ENCODE measurements at places on chromosomes 6 and 20.

DNA sequence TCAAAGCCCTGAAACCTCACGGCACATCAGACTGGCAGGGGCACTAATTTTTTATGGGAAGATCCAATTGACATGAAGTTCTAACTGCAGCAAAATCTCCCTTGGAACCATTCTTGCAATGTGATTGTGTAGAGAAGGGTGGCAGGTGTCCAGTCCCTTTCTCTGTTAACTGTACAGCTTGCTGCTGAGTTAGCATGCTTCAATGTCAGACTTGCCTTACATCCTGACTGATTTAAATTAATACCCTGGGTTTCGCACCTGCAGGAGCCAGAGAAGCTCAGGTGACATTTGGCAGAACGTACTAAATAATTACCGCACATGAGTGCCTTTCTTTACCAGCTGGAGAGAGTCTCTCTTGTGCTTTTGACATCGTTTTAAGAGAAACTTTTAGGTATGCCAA, 123.0 kb downstream of the DOK5 start:
- no peak for DNase-seq

DNA sequence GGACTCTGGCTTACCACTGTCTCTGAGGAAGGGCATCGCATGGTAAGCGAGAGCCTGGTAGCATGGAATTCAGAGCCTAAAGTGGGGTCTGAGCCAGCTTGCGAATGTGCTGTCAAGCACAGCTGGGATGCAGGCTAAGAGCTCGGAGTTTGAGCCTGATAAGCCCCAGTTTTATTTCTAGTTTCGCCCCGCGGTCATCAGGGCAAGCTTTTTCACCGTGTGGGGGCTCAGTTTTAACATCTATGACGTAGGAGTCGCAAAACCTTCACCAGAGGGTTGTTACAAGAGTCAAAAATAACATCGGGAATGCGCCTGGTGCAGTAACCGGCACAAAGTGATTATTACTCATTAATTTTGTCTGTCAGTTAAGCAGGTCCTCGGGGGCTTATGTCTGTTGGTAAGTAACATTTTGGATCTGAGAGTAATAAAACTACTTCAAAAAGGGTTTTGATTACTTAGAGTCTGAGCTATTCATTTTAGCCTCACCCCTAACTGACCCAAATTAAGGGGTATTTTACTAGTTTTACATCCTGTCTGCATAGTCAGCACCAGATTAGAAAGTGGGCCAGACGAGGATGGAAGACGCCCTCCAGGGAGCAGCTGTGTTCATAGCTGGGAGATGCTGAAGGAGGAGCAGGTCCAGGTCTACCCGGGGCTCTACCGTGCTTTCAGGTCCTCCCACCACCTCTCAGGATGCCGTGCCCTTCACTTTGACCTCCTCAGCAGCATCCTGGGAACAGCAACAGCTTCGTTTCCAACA, 29.7 kb downstream of the SLC22A23 start:
- DNase-seq: no peak

DNA sequence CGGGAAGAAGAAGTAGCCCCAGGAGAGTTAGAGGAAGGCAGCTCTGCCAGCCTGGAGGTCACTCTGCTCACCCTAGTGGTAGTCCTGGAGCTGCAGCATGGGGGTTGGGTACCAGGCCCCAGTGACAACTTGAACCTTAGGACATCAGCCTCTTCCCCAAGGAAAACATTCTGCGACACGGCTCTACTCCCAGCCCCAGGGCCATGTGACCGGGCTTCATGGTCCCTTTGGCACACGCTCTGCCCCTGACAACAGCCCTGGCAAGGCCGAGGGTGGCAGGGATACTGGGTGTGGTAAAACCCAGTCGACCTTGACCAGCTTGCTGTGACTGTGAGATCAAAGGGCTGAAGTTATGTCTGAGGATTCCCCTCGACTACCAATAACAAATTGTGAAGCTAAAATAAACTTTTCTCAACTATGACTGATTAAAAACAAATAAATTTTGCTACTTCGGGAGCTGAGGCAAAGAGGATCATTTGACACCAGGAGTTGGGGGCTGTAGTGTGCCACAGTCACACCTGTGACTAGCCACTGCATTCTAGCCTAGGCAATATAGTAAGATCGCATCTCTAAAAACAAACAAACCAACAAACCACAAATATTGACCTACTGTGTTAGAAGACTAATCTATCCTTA, 24.4 kb upstream of the ARID1B start:
- peak; percentile 57 for DNase-seq

GRCh38 chr6:43725643-43726580, 38.3 kb upstream of the MRPS18A start:
- no peak for DNase-seq
